ENCODE measurements at places on chromosomes 5 and 9. TPM values are rescaled to one million over a fixed set of nuclear protein-coding genes. Genes with fewer than 3 reads are reported as not detected.

The TRIM36 gene
- total RNA-seq: not detected

The SHISAL2B gene
- not detected for total RNA-seq

The FYB1 gene
- not detected for total RNA-seq

The KCNMB1 gene
- total RNA-seq: not detected

The MBLAC2 gene
- total RNA-seq: 17.3 TPM

The KCNN2 gene
- not detected for total RNA-seq

The GPR151 gene
- total RNA-seq: not detected

DNA sequence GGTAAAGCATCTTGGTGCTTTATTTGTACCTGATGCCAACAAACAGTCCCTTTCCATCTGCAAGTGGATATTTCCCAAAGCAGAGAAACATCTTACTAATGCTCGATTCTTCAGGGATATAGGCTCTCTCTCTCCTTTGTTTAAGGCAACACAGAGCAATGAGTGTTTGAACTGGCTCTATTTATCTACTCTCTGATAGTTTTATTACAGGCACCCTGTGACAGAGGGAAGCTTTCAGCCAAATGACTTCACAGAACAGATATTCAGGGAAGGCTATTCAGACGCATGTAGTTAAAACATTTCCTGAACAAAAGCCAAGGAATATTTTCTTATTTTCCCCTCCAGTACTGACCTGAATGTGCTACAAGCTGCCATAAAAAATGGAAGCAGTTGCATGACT, 141.8 kb downstream of the YIPF5 start:
- DNase-seq: no peak

- DNase-seq: no peak
These were observed 79.0 kb downstream of the MACROH2A1 start for GRCh38 chr5:135319928-135320606.

DNA sequence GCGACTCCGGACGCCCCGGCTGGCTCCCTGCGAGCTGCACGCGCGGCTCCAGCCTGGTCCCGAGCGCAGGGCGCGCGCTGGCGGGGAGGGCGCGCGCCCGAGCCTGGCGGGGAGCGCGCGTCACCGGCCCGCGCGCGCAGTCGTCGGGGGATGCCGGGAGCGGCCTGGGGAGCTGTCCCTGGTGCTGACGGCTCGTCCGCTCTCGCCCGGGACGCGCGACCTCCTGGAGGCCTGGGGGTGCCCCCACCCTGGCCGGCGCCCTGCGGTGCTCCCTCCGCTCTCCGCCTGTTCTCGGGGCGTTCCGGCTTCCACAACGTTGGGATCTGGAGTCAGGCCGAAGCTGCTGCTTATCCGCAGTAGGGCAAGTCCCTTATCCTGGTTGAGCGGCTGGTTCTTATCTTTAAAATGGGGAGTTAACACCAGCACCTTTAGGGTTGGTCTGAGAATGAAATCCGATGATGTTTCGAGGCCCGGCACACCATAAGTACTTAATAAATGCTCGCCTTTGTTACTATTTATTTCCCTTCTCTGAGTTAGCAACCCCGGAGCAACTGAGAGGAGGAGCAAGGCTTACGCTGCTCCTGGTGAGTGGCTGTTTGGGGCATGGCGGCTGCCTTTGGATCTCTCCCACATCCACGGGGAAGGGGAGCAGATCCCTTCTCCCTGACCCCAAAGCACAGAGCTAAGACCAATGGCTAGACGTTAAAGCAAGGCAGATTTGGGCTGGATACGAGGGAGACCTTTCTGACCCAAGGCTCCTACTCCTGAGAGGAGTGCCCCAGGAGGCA, at the start of gene FAM163B:
Gene FAM163B (minus strand): TSS at position 79 of the 788 bp plus-strand sequence. CDS start 29,166 bp downstream, outside the sequence.
- DNase-seq: no peak

- DNase-seq: peak; percentile 26
These were observed 56.8 kb upstream of the SMIM32 start for GRCh38 chr5:136249678-136250266.

GRCh38 chr5:80825786-80826460, 134.2 kb upstream of the RASGRF2 start:
- no peak for DNase-seq

- no peak for DNase-seq
These were observed 78.7 kb downstream of the RFX3 start for GRCh38 chr9:3447143-3447542.

- no peak for DNase-seq
These were observed 1.6 kb upstream of the ZFP62 start for GRCh38 chr5:180862645-180863044.

- no peak for DNase-seq
These were observed 2.5 kb upstream of the TCF7 start for GRCh38 chr5:134111741-134112647.

GRCh38 chr9:96108691-96109380, 193.1 kb downstream of the HSD17B3 start:
- DNase-seq: no peak

GRCh38 chr5:142114687-142115086, 6.1 kb downstream of the NDFIP1 start:
- no peak for DNase-seq

GRCh38 chr5:124121198-124121597, 609.2 kb downstream of the CSNK1G3 start:
- no peak for DNase-seq

- no peak for DNase-seq
These were observed 54.5 kb downstream of the ZNF366 start for GRCh38 chr5:72452515-72453245.

DNA sequence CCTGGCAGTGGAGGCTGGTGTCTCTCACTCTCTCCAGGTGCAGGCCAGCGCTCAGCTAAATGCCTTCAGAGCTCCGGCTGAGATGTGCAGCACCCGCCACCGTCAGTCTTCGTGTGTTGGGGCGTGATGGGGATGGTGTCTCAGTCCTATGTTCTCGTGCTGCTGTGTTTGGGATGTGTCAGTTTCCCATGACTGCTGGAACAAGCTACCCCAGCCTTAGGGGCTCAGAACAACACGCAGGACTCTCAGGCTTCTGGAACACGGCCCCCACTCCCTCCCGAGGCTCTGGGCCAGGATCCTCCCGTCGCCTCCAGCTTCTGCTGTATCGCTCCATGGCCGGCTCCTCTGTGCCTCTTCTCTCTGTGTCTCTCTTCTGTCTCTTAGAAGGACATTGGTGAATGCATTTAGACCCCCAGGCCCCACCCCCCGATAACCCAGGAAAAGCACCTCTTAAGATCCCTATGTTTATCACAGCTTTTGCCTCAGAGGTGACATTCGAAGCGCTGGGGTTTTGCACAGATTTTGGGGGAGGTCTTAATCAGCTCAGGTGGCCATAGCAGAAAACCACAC, 9.6 kb upstream of the CEP72 start:
- no peak for DNase-seq

DNA sequence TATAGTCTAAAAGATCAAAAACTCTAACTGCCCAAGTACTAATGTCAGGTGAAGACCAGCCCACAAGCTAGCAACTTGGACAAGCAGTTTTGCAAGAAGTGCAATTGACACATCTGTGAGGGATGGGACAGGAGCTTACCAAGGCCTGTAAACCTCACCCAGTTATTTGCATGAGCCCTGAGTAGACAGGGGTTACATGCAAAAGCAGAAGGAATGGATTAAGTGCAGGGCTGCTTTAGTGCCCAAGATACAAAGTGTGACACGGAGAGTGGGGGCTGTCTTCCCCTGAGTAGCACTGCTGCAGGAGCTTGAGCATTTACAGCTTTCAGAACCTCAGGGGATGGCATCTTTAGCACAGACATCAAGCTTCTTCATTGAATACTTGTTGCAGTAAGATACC, 286.7 kb downstream of the ELAVL2 start:
- no peak for DNase-seq

GRCh38 chr9:78574354-78575045, 277.6 kb downstream of the PSAT1 start:
- DNase-seq: no peak

DNA sequence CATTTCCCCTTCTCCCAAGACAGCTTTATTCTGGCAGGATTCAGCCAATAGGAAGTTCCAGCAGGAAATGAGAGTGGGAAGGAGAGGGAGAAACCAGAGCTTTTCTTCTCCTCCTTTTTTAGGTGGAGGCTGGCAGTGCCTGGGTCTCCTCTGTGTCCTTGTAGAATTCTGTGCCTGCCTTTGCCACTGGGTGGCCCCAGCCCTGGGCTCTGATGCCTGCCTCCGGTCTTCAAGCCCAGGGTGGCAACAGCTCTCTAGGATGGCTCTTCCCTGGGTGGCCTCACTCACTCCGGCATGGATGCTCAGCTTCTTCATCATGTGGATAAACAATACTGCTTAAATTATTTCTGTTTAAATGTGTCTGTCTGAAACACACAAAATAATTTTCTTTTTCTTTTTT, 694.8 kb downstream of the SEMA5A start:
- DNase-seq: no peak

DNA sequence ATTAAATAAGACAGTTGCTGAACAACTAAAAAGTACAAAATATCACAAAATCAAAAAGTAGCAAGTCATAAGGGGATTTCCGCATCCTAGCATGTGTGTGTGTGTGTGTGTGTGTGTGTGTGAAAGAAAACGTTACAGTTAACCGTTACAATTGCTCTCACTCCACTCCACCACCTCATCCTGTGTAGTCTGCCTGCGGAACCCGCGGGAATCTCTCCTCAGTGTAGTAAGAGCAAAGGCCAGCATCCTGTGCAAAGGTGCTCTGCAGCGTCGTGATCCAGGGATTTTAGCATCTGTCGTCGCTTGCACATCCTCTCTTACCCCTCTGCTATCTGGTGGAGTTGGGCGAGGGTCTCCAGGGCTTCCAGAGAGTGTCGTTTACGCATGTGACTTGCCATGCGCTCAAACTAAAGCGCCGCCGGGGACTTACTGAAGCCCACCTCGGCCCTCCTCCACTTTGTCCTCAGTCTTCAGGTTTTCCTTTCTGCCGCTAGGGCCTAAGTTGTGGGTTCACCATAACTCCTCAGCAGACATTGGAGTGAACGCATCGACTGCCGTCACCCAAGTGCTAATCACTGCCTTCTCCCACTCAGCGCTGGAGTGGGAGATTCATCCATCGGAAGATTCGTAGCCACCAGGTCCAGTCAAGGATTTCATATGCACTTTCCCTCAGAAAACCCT, 3.9 kb downstream of the CDKN2B start:
- peak; percentile 47 for DNase-seq

- peak; percentile 87 for DNase-seq
These were observed at the start of gene PRRC1 for GRCh38 chr5:127517480-127518318. TSS of gene PRRC1 (plus strand) at chr5:127517640. CDS start at chr5:127523480, 5,840 bp downstream.

- DNase-seq: no peak
These were observed 488.4 kb downstream of the SEMA5A start for GRCh38 chr5:9057406-9058000.
